ENCODE measurements at places on chromosomes 13 and 19.

DNA sequence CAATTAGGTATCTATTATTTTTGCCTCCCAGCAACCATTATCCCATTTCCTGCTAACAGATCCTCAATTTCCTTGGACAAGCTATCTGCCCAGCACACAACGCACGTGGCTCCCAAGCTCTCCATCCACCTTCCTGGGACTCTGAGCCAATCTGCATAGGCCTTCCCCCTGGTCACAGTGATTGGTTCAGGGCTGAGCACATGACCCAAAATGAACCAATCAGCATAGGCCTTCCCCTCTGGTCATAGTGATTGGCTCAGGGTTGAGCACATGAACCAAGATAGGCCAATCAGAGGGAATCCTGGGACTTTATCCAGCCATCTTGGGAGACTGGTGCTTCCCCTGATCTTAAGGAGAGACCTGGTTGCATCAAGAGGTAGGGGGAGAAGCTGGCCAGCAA, 5.8 kb downstream of the CPAMD8 start:
- no peak for DNase-seq

- DNase-seq: no peak
Measured at GRCh38 chr19:7293762-7294557, at the start of gene INSR. INSR (minus strand) TSS chr19:7294414; CDS start chr19:7293891, 523 bp downstream.

GRCh38 chr19:21256722-21257121, 72.5 kb downstream of the ZNF708 start:
- no peak for DNase-seq

DNA sequence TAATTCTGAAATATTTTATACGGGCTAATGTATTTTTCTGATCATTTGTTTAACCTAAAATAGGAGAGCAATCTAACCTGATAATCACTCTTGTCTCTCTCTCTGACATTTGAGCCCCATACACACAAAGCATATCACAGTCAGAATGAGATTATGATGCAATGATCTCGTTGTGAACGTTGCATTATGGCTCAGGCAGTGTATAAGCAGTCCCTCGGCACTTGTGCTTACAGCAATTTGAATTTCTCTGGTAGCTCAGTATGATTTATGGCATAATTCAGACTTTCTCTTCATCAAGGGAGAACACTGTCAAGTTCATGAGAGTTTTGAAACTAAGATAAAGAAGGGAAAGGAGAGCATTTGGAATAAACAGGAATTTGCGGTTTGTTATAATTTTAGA, 256.1 kb downstream of the DACH1 start:
- no peak for DNase-seq

- DNase-seq: no peak
Measured at GRCh38 chr19:41323430-41324125, 13.6 kb downstream of the CCDC97 start.

All from stimulated activated CD8-positive, alpha-beta memory T cell treated with anti-CD3 and anti-CD28 coated beads, Interleukin-15, amount 100 ng/mL, for 1 hour (primary cell).